Stimulated activated CD8-positive, alpha-beta memory T cell treated with anti-CD3 and anti-CD28 coated beads, Interleukin-7, amount 100 ng/mL, for 48 hours (primary cell): ENCODE measurements at places on chromosomes 3 and 15.
A peak's percentile ranks its signal among the peaks of the same experiment; 100 is the strongest.

- no peak for DNase-seq
Observed at GRCh38 chr3:98449606-98450193, 13.3 kb upstream of the OR5K1 start.

- peak; percentile 40 for DNase-seq
Observed at GRCh38 chr3:179563271-179563783, 601 bp downstream of the ACTL6A start.

DNA sequence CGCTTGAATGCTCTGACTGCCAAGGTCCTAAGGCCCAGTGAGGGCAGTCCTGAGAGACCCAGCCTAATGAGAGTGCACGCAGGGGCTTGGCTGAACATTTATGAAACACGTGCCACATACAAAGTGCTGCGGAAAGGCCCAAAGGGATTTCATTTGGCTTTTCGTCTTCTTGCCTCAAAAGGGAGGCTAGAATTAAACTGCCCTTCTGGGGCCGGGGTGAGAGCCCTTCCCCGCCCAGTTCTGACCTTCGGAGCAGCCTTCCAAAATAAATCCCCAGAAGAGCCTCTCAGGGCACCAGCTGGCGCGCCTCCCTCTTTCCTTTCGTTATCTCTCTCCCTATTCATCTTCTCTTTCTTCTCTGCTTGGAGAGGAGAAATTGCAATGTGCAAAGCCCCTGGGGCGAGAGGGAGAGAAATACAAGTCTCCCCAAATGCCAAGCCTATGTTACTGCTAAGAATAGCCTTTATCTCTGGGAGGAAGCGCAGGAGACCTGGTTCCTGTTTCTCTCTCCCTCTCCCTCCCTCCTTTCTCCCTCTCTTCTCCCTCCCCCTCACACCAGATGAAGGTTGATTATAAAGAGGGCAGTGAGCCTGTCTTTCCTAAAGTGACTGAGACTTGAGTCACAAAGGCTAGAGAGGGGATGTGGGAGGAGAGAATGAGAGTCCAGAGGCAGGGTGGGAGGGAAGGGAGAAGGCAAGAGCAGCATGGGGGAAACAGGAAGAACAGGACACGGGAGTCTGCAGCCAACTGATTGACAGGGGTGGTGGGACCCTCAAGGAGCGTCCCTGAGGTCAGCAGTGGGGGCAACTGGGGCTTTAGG, 36.7 kb upstream of the NDUFB4 start:
- no peak for DNase-seq

DNA sequence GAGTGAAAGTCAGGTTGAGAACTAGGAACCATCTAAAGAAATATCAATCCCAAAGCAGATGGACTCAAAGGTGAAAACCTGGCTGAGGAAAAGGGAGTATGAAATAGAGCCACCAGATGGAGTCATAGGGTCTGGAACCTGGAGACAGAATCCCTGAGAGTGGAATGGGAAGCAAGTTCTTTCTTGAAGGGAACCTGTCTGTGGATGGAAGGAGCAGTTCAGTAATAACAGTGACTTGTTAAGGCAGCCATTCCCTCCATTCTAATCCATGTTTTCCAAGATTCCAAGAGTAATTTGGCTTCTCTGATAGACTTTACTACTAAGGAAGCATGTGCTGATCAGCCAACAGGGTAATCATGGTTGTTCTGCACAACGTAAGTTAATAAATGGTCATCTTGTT, 22.5 kb upstream of the AQP9 start:
- DNase-seq, result no peak

DNA sequence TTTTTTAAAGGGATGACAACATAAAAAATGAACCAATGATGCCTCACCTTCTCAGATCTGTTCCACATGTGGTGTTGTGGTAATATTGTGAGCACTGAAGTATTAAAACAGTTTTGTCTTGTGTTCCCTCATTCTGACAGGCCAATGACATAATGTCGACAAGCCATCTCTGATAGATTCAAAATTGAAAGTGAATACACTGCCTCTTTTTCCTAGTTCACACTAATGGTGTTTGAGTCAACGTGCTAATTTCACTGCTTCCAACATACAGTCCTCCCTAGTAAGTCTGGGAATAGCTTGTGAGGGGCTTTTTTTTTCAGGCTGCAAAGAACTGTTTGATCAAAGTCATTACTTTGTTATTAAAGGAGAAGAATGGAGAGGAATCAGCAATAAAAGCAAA, 82.8 kb downstream of the ROBO2 start:
- DNase-seq, result no peak

GRCh38 chr3:49607105-49607591, 52.9 kb downstream of the BSN start:
- DNase-seq, result no peak

GRCh38 chr3:39140341-39140971, 12.9 kb downstream of the CSRNP1 start:
- DNase-seq, result no peak

DNA sequence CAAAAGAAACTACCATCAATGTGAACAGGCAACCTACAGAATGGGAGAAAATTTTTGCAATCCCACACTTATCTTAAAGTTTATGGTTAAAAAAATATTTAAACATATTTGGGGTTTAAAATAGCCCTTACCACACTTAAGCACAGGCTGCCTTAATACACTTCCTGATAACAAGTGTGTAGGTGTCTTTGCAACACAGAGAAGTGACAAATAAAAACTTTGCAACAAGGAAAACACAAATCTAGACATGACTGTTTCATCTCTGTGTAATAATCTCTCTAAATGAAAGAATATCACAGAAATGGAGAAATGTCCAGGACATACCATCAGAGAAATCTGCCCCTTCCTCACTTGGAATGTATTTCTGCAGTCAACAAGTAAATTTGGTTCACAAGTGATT, 464.1 kb upstream of the ARHGEF26 start:
- DNase-seq, result no peak
